Stimulated activated CD4-positive, alpha-beta T cell treated with anti-CD3 and anti-CD28 coated beads, Interleukin-4, amount 100 ng/mL, for 48 hours (primary cell): ENCODE measurements at places on chromosomes 1 and 21.

- no peak for DNase-seq
Observed at GRCh38 chr1:204487256-204487615, 7.4 kb downstream of the PIK3C2B start.

DNA sequence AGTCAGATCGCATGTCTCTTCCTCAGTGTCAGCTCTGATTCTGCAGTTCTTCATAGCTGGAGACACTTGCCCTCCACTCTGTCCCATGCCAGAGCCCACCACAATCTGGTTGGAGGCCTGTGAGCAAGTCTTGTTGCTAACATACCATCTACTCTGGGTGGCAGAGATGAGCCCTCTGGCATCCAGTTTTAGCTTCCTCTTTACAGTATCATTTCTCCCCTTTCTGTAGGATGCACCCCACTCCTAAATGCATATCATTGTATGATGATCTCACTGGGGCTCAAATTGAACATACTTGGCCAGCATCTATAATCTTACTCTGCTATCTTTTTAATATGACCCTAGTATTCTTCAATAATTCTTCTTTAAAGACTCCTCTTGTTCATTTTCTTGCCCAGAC lies 16.9 kb downstream of the PCNX2 start:
- no peak for DNase-seq

DNA sequence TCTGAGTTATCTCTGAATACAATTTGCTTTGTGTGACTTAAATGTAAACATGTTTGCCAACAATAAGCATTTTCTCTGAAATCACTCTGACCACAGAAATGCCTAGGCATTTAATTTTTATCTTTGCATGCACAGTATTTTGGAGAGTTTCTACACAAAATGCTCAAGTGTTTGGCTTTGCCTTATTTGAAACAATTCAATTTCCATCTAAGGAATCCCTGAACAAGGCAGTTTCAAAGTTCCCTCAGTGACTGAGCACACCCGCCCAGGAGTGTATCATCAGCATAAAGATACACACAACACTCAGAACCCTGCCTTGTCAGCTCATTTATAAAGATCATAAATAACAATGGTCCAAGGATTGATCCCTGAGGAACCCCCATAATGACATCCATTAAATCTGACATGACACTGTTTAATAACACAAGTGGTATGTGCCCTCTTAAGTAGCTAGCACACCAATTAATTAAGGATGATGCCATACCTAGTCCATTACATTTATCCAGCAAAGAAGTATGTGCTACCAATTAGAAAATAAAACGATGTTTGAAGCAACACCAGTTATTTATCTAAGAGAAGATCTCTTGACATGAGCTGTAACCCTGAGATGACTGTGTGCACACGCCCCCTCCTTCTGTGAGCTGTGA lies 585.8 kb downstream of the ADGRL2 start:
- no peak for DNase-seq

DNA sequence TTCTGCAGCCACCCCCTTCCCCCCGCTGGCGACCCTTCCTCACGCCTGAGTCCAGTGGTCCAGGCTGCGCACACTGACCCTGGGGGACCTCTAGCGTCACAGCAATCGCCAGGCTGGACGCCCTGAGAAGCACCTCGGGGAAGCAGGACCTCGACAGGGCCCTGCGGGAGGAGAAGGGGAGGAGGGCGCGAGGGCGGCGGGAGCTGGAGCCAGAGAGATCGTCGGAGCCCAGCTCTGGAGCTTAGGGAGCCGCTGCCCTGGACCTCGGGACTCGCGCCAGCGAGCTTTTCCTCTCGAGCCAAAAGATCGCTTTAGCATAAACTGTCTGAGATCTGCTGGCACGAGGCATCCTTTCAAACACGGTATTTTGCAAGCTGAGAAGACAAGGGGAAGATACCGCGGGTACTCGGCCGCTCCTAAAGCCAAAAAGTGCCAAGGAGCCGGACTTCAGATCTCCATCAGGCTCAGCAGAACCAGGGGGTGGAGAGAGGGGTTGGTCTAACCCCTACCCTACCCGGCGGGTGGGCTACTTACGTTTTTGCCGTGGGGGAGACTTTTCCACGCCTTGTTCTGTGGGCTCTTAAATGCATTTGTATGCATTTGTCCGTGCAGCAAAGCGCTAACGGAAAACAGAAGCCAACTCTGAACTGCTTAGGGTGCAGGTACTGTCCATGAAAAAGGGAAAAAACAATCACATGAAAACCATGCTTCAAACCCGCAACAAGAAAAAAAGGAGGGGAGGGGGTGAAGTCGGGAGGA lies 586 bp downstream of the COL24A1 start:
- DNase-seq: no peak

- no peak for DNase-seq
Observed at GRCh38 chr1:228400692-228401454, 5.8 kb downstream of the TRIM11 start.

- no peak for DNase-seq
Observed at GRCh38 chr1:207291723-207292122, 29.8 kb upstream of the CD55 start.

- no peak for DNase-seq
Observed at GRCh38 chr1:239240736-239241135, 145.6 kb upstream of the CHRM3 start.

- DNase-seq: no peak
Observed at GRCh38 chr1:30045304-30046090, 677.9 kb downstream of the MATN1 start.

GRCh38 chr1:30109853-30110252 lies 613.5 kb downstream of the MATN1 start:
- DNase-seq: no peak

- no peak for DNase-seq
Observed at GRCh38 chr1:49306507-49307070, 529.9 kb upstream of the BEND5 start.

GRCh38 chr1:228316589-228317387 lies 89.8 kb downstream of the TRIM11 start:
- no peak for DNase-seq

DNA sequence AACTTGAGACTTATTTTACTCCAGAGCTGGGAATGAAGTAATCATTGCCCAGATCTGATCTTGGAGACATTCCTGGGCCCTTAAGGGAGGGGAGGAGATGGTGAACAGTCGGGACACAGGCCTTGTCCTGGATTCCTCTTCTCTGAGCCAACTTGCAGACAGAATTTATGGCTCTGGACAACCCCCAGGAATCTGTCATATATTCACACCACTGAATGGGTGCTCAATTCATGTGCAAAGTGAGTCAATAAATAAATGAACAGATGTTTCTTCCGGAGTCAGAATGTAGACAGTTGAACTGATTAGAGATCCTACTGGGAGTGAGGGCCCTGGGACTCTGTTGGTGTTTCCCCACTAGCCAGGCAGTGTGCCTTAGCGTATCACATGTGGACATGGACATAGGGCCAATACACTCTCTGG lies 2.6 kb downstream of the TUFT1 start:
- DNase-seq: no peak

DNA sequence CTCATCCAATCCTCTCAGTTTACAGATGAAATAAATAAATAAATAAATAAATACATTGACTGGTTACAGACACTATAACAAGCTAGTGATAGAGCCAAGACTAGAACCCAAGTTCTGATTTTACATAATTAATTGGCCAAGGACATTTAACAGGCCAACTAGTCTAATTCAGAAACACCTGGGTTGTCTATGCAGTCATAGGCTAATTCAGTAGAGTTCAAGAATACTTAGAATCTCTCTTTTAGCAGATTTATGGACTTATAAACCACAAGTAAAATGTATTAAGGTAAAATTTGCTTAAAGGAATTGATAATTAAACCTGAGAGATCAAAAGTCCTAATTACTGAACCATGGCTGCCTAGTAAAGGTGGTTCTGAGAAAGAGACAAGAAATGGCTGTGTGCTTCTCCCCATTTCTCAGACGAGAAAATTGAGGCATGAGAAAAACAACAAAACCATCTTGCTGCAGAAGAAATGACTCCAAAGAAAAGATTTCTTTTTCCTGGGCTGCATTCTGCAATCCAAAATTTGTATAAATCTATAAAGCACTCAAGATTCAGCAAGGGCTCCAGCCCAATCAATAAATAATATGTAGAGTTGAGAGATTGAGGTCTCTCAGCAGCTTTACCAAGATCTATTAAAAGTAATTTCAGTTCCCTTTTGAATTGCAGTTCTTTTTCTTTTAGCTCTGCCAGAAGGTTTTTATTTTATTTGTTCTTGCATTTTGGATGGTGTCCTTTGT lies 98.3 kb downstream of the DUSP10 start:
- no peak for DNase-seq

DNA sequence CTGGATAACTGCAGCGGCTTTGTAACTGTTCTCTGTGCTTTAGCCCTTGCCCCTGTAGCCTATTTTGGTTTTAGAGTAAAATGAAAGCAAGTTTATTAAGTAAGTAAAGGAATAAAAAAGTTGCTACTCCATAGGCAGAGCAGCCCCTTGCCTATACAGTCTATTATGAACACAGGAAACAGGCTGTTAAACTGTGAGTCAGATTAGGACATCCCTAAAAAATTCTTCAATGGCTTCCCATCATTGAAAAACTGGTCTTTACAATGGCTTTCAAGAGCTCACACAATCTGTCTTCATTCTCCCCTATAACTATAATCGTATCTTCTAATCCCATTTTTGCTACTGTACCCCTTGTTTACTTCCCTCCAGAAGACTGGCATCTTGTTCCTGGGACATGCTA lies 43.0 kb downstream of the ATG4C start:
- no peak for DNase-seq

DNA sequence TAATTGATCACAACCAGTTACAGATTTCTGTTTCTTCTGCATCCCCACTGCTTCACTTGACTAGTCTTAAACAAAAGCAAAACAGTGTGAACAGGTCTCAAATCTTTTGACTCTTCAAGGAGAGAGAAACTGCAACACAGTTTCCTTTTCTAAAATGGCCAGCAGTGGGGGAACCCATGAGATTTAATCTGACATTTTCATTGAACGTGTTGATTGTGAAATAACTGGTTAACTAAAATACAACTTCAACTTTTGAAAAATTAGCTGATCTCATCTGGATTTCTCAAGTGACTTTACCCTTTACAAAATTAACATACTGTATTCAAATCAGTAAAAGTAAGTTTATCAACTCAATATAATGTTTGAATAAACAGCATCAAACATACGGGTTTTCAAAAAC lies 143.0 kb downstream of the HFM1 start:
- DNase-seq: no peak

DNA sequence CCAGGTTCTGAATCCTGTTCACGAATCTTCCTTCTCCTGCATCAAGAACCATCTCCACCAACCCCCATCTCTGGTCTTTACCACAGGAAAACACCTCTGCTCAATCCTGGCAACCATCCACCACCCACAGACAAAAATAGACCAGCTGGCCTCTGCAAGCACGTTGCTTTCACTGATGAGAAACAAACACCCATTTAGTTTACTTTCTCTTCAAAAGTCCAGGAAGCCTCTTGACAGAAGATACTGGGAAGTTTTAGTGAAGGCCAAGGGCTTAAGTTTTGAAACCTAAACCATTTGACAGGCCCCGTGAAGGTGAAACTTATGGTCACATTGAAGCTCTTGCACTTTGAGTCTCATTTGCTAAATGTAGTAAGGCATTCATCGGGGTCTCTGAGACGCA lies 122.6 kb upstream of the PPP2R5A start:
- DNase-seq: no peak

GRCh38 chr1:180793451-180793850 lies 119.2 kb upstream of the KIAA1614 start:
- no peak for DNase-seq

DNA sequence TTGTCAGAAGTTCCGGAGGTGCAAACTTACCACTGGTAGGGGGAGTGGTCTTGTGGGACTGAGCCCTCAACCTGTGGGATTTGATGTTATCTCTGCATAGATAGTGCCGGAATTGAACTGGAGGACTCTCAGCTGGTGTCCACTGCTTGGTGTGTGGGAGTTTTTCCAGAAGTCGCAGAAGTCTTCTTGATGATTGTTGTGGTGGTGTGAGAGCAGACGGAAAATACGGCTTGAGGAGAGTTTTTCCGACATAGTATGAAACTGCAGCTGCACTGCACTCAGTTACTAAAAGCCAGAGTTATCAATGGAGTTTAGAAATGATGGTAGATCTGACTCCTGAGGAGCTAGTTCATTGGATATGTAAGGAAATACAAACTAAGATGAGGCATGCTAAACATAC lies 14.9 kb downstream of the RGS5 start:
- DNase-seq: no peak

GRCh38 chr1:89605692-89606091 lies 27.2 kb upstream of the LRRC8C start:
- no peak for DNase-seq

GRCh38 chr1:20178634-20179370 lies 7.1 kb upstream of the UBXN10 start:
- no peak for DNase-seq

DNA sequence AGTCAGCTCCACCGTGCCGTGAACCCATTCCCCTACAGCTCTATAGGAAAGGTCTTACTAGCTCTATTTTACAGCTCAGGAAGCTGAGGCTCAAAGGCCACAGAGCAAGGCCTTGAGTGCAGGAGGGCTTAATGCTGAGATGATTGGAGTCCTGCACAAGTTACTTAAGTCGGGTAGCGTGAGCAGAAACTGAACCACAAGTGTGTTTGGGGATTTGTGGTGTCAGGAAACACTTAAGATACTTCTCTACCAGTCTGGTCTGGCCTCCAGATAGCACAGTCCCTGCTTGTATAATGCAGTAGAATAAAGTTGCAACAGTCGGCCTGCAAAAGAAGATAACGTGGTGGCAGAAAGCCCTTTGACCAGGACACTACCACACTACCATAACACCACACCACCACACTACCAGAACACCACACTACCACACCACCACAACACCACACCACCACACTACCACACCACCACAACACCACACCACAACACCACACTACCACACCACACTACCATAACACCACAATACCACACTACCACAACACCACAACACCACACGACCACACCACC lies 118.1 kb downstream of the SPSB1 start:
- DNase-seq: no peak

GRCh38 chr1:46517010-46517600 lies 27.5 kb downstream of the DMBX1 start:
- DNase-seq: no peak

- DNase-seq: no peak
Observed at GRCh38 chr1:18480315-18481189, at the start of gene KLHDC7A. Gene KLHDC7A (plus strand): TSS chr1:18480930. CDS start chr1:18480982, 52 bp downstream.

- no peak for DNase-seq
Observed at GRCh38 chr1:201535046-201535918, 3.6 kb upstream of the NAV1 start.

DNA sequence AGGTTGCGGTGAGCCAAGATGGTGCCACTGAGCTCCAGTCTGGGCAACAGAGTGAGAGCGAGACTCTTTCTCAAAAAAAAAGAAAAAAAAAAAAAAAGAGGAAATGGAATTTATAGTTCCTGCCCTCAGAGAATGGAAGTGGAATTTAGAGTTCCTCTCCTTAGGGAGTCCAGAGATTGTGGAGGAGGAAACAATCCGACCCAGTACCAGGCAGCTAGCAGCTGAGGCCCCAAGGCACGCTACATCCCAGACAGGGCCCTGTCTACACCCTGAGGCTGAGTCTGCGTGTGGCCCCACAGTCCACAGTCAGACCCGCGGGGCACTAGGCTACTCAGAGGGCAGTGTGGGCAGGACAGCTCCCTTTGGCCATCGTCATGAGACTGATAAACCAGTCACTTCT lies 1.9 kb upstream of the MFN2 start:
- no peak for DNase-seq
